ENCODE measurements at places on chromosomes 13 and 19.
A peak's percentile ranks its signal among the peaks of the same experiment; 100 is the strongest.

DNA sequence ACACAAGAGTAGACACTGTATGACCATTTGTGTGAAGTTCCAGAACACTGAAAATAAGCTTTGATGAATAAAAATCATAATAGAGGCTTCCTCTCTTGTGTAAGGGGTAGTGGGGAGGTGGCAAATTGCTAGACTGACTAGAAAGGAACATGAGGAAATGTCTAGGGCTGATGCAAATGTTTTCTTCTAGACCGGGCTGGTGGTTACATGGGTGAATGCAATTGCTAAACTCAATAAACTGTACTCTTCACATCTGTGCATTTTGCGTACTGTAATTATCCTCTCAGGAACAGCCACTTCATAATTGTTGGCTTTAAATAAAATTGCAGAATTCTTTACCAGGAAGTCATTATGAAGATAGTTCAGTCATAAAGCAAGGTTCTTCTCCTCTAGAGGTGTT, 5.2 kb upstream of the KBTBD7 start:
- no peaks in the 10 kb centered on the region for H3K4me1 ChIP-seq
- no peak overlapping the region for H3K27ac ChIP-seq
- no peaks in the 10 kb centered on the region for H3K27me3 ChIP-seq

- H3K27me3 ChIP-seq: no peaks in the 10 kb centered on the region
- no peak overlapping the region for H3K27ac ChIP-seq
- DNase-seq: no peak
- H3K36me3 ChIP-seq: no peaks in the 10 kb centered on the region
- no peak overlapping the region for H3K4me3 ChIP-seq
Observed at GRCh38 chr13:78239714-78240113, 321.1 kb upstream of the EDNRB start.

- no peak overlapping the region for H3K27ac ChIP-seq
- no peak overlapping the region for H3K4me3 ChIP-seq
- peaks cover 28% of the 10 kb centered on the region for H3K27me3 ChIP-seq
- no peak for DNase-seq
Observed at GRCh38 chr13:25654322-25654721, 282.5 kb downstream of the ATP8A2 start.

DNA sequence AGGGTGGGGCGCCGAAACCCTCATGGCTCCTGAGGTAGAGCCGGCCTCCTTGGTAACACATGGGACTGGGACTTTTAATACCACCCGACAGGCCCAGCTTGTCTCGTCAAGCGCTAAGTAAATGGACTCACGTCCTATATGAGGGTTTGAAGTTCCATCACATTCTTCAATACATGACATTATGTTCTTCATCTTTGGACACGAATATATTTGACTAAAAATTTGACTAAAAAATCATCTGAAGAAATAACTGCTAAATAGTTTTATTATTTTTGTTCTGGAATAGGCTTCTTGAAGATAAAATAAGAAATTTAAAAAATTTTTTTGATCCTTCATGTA, 335 bp upstream of the ZNF607 start:
- H3K27ac ChIP-seq: peak overlapping the region; percentile 87
- peaks cover 5% of the 10 kb centered on the region for H3K36me3 ChIP-seq
- peaks cover 20% of the 10 kb centered on the region for H3K4me1 ChIP-seq
- H3K27me3 ChIP-seq: no peaks in the 10 kb centered on the region
- no peak for DNase-seq

GRCh38 chr13:110993788-110994187, 78.9 kb upstream of the ANKRD10 start:
- H3K27ac ChIP-seq: no peak overlapping the region
- no peak for DNase-seq
- no peaks in the 10 kb centered on the region for H3K4me1 ChIP-seq
- H3K4me3 ChIP-seq: no peak overlapping the region
- H3K36me3 ChIP-seq: no peaks in the 10 kb centered on the region
- peaks cover 7% of the 10 kb centered on the region for H3K27me3 ChIP-seq

Data from left ventricle myocardium inferior (tissue), 1 donor.